ENCODE measurements at places on chromosomes 7 and 10.

DNA sequence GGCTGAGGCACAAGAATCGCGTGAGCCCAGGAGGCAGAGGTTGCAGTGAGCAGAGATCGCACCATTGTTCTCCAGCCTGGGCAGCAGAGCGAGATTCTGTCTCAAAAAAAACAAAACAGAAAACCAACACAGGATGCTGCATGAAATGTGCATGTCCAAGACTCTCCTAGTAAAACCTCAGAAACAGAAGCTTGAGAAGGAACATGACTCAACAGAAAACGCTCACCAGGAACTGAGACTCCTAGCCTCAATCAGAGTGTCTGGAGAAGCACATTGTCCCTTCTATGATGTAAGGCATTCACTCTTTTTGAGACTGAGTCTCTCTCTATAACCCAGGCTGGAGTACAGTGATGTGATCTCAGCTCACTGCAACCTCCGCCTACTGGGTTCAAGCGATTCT lies 168.3 kb downstream of the MYOF start:
- no peak for DNase-seq

DNA sequence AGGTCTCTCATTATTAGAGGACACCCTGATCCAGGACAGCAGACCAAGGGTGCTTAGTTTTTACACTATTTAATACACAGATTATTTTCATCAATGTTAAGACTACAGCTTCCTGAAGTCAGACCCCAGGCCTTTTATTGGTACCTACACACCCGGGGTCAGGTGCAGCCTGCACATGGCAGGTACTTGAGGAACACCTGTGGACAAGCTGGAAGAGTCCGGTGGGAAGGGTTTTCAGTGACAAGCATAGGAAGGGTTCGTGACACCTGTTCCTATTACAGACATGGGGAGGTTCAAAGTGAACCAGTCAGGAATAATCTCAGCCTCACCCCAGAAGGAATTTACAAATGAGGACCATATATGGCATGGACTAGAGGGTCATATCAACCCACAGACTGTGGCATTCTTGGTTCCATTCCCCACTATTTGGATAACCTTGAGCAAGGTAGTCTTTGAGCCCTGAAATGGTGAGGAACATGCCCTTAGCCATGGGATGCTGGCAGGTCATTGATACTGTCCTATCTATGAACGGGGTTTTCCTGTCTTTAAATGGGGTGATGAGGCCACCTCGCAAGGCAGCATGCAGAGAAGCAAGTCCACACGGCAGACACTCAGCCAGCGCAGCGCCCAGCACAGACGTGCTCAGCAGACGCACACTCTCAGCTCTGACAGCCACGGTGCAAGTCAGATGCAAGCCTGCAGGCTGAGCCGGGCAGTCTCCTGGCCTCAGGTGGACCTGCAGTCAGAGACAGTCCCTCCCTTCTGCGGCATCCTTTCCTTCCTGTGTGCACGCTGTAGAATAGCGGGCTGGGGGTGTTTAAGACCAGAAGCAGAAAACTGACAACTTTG lies 624.9 kb downstream of the PTPRN2 start:
- DNase-seq: no peak

DNA sequence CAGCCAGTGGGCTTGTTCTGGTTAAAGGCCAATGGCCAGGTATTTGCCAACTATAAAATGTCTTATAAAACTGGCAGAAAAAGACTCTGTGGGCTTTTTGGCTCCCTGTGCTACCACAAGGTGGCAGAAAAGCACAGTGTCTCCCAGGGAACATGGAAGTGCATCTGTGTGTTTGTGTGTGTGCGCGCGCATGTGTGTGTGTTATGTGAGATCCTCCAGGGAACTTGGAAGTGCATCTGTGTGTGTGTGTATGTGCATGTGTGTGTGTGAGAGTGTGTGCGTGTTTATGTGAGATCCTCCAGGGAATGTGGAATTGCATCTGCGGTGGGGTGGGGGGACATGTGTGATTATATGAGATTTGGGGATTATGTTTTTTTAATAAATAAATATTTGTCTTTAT lies 30.2 kb upstream of the ABI1 start:
- peak; percentile 12 for DNase-seq

DNA sequence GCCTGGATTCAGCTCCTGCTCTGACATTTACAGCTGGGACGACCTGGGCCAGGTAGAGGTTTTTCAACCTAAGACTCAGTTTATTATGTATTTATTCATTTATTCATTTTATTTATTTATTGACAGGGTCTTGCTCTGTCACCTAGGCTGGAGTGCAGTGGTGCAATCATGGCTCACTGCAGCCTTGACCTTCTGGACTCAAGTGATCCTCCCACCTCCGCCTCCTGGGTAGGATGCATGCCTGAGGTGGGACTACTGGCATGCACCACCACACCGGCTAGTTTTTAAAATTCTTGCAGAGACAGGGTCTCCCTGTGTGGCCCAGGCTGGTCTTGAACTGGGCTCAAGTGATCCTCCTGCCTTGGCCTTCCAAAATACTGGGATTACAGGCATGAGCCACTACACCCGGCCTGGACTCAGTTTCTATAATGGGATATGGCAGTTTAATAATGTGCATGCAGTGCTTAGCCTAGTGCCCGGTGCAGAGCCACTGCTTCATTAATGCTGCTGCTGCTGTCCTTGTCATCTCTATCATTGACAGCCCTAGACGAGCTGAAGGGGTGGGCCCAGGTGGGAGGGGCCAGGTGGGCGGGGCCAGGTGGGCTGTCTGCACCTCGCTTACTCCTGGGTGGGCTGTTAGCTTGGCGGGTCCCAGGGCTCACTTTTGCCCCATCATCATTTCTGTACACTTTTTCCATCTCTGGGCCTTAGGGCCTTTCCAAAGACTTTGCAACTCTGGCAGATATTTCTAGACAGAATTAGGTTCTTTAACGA lies 92.6 kb downstream of the LHPP start:
- DNase-seq: no peak

GRCh38 chr7:47905076-47905920 lies 43.0 kb downstream of the PKD1L1 start:
- no peak for DNase-seq

- DNase-seq: no peak
Measured at GRCh38 chr7:158350166-158350900, 237.3 kb downstream of the PTPRN2 start.

GRCh38 chr10:122699796-122700455 lies at the start of gene C10orf120:
Gene C10orf120 (minus strand): TSS chr10:122699846. CDS start chr10:122699790, 56 bp downstream.
- no peak for DNase-seq

DNA sequence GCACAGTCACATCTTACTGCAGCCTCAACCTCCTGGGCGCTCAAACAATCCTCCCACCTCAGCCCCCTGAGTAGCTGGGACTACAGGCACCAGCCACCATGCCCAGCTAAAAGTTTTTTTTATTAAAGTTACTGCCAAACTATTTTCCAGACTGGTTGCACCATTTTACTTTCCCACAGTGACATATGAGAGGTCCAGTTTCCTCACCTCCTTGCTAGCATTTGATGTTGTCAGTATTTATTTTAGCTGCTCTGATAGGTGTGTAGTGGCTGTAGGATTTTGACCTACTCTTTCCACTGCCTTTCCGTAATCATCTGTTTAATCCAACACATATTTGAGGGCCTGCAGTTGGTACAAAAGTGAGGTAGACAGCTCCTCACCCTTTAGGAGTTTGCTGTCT lies 5.4 kb upstream of the UBE3C start:
- DNase-seq: no peak

DNA sequence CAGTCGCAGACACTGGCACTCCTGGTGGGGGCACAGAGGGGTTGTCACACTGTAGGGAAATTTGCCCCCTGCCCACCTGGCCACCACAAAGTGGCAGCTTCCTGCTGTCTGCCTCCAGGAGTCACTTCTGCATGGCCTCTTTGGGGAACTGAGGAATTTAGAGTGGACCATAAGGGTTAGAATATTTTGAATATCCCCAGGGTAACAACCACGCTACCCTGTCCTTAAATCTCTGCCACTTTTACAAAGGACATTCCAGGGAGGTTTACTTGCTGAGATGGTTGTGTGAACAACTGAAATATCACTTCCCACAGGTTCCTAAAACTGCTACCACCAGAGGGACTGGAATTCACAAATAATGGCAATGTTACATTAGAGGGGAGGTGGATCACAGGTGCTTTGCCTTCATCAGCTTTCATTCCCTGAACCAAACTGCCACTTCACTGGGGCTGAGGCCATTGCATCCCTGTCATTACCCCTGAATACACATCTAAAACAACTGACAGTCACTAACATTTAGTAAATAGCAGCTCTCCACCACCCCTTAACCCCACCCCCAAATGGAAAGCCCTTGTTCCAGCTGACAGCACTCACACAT lies 88.1 kb upstream of the IFRD1 start:
- no peak for DNase-seq

GRCh38 chr7:2611922-2612321 lies 19.9 kb upstream of the TTYH3 start:
- DNase-seq: no peak

DNA sequence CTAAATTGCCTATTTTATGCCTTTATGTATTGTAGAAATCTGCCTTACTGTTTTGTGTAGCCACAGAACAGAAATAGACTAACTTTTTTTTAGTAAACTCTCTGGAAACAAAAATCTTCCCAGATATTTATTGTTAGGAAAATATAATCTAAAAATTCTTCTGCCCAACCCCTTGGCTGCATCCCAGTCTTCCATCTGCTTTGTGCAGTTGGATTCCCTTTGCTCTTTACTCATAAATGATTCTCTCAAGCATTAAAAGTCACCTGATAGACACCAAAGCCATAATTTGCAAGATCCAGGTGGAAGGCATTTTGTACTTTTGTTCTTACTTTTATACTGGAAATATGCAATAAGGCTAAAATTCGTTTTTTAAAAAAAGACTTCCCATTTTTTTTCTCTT lies 6.1 kb upstream of the CAV2 start:
- no peak for DNase-seq

GRCh38 chr7:114825423-114825951 lies 96.4 kb upstream of the MDFIC start:
- DNase-seq: no peak

DNA sequence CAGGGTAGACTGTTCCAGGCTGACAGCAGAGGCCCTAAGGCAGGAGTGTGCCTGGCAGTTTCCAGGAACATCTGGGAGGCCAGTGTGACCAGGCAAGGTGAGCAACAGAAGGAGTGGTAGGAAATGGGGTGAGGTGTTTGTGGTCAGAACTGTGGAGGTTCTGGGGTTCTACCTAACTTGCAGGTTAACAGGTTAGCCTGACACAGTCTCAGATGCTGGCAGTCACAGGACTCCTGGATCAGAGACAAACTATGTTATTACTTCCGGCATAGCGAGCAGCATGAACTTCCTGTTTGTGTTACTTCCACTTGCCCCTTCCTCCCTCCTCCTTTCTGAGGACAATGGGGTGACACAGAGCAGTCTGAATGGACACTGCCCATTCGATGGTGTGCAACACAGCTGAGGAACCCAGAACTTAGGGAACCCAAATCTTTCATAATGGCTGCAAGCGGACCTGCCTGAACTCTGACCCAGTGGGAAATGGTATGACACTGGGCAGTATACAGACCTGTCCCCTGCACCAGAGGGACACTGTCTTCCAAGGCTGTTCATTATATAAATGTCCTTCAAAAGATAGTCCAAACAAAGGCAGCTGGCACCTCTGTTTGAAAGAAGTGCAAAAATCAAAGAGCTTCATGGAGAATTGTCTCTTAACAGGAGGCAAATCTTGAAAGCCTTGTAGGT lies 3.9 kb upstream of the SAR1A start:
- DNase-seq: no peak

DNA sequence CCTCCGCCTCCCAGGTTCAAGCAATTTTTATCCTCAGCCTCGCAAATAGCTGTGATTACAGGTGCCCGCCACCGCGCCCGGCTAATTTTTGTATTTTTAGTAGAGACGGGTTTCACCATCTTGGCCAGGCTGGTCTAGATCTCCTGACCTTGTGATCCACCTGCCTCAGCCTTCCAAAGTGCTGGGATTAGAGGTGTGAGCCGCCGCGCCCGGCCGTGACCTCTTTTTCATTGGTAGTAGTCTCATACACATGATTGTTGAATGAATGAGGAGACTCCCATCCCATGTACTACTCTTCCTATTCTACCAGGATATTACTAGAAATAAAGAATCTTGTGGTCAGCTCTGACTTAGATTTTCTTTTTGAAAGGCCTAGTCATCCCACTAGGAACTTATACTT lies 56.8 kb downstream of the ARID5B start:
- DNase-seq: no peak

GRCh38 chr10:21496343-21497176 lies 28.9 kb downstream of the SKIDA1 start:
- no peak for DNase-seq

DNA sequence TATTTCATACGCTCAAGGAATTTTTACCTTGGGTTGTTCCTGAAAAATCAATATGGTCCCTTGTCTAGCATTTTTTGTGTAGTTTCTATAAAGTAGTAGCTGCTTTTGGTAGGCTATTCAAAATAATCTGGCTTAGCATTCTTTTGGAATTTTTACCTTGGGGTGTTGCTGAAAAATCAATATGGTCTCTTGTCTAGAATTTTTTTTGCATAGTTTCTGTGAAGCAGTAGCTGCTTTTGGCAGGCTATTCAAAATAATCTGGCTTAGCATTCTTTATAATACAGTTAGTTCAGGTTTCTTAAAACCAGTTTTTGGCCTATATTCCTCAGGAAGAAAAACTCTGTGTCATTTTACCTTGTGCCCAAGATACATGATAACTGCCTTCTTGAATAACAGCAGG lies 301.9 kb downstream of the SUGCT start:
- DNase-seq: no peak

- no peak for DNase-seq
Measured at GRCh38 chr10:83199374-83199773, 939.9 kb upstream of the GHITM start.

- no peak for DNase-seq
Measured at GRCh38 chr7:49001610-49002033, 77.3 kb downstream of the CDC14C start.

- DNase-seq: no peak
Measured at GRCh38 chr10:15558136-15558535, 161.6 kb downstream of the ITGA8 start.

DNA sequence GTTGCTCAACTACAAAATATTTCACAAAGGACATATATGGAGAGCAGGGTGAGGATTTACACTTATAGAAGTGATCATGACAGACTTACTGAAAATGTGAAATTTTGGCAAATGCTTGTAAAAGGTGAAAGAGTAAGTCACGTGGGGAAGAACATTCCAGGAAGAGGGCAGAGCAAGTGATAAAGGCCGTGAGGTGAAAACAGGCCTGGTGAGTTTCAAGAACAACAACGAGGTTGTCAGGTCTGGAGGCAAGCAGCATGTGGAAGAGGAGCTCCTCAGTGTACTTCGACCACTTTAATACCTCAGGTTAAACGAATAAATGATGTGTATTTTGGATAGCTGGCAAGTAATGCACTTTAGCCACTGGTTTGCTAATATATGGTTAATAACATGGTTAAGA lies 706.7 kb downstream of the PCDH15 start:
- DNase-seq: no peak

GRCh38 chr7:32481921-32482320 lies 8.3 kb downstream of the LSM5 start:
- no peak for DNase-seq
